ENCODE measurements at places on chromosomes 1 and 21. TPM values are rescaled to one million over a fixed set of nuclear protein-coding genes. Genes with fewer than 3 reads are reported as not detected.

CFHR5 gene
- total RNA-seq: not detected

HAO2 gene
- total RNA-seq: not detected

CD247 gene
- total RNA-seq: 169 TPM

DCST1 gene
- not detected for total RNA-seq

ECM1 gene
- total RNA-seq: 1.2 TPM

CR1L gene
- not detected for total RNA-seq

GRCh38 chr1:12618965-12619791 lies 1.2 kb upstream of the DHRS3 start:
- DNase-seq: peak; percentile 81

DNA sequence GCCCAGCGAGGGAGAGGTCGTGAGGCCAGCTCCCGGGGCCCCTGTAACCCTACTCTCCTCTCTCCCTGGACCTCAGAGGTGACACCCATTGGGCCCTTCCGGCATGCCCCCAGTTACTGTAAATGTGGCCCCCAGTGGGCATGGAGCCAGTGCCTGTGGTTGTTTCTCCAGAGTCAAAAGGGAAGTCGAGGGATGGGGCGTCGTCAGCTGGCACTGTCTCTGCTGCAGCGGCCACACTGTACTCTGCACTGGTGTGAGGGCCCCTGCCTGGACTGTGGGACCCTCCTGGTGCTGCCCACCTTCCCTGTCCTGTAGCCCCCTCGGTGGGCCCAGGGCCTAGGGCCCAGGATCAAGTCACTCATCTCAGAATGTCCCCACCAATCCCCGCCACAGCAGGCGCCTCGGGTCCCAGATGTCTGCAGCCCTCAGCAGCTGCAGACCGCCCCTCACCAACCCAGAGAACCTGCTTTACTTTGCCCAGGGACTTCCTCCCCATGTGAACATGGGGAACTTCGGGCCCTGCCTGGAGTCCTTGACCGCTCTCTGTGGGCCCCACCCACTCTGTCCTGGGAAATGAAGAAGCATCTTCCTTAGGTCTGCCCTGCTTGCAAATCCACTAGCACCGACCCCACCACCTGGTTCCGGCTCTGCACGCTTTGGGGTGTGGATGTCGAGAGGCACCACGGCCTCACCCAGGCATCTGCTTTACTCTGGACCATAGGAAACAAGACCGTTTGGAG lies 23.7 kb upstream of the TNFRSF1B start:
- DNase-seq: peak; percentile 54

- DNase-seq: no peak
Observed at GRCh38 chr1:81129366-81129765, 671.4 kb upstream of the ADGRL2 start.

DNA sequence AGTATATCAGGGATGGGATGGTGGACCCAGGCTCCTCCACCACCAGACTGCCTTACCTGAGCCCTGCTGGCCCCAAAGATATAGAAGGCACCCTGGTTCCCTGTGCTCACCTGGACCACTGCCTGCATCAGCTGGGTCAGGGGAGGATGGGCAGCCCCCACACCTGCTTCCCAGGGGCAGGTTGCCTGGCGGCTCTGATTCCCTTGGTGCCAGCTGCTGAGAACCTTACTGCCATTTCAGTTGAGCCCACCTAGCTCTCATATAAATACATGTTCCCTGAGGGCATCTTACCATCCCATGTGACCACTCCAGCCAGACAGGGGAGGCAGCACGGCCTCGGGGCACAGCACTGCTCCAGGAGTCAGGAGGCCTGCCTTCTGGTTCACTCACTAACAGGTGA lies 24.4 kb downstream of the PSEN2 start:
- no peak for DNase-seq

DNA sequence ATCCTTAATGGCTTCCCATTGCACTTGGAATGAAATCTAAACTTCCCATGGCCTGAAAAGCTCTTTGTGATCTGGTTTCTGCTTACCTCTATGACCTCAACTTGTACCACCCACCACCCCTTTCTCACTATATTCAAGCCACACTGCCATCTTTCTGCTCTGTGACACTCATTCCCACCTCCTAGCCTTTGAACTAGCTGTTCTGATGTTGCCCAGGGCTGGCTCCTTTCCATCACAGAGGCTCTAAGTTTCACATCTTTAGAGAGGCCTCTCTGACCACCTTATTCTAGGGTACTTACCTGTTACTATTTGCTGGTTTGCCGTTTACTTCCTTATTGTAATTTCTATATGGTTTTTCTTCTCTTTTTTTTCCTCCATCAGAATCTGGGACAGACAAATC lies 4.2 kb downstream of the MPZL1 start:
- no peak for DNase-seq

DNA sequence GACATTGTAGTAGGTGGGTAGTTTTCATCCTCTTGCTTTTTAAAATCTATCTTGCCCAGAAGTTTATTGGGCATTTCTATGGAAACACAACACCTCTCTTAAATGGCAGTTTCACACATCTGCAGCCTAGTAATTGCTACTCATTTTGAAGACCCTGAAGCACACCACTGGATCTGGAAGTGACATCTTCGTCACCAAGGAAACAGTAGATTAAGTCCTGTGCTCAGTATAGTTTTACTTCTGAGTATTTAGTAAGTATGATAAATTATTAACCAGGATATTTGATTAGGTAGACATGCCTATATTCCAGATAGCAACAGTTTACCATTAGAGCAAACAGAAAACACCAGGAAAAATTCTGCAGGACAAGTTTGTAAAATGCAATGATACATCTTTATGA lies 48.7 kb downstream of the UCK2 start:
- DNase-seq: no peak

DNA sequence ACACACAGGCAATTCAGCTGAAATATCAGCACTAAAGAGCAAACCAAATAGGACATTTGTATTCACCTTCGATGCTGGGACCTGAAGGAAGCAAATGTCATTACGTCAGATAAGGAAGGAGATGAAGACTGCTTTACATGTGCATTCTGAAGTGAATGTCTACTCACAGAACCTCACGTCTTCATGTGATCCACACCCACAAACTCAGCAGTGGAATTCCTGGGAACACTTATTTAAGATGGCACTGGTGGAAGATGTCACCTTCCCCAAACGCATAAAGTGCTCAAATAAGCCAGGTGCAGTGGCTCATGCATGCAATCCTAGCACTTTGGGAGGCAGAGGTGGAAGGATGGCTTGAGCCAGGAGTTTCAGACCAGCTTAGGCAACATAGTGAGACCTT lies 11.4 kb downstream of the PGBD5 start:
- DNase-seq: no peak

GRCh38 chr1:29991815-29992214 lies 731.6 kb downstream of the MATN1 start:
- no peak for DNase-seq

DNA sequence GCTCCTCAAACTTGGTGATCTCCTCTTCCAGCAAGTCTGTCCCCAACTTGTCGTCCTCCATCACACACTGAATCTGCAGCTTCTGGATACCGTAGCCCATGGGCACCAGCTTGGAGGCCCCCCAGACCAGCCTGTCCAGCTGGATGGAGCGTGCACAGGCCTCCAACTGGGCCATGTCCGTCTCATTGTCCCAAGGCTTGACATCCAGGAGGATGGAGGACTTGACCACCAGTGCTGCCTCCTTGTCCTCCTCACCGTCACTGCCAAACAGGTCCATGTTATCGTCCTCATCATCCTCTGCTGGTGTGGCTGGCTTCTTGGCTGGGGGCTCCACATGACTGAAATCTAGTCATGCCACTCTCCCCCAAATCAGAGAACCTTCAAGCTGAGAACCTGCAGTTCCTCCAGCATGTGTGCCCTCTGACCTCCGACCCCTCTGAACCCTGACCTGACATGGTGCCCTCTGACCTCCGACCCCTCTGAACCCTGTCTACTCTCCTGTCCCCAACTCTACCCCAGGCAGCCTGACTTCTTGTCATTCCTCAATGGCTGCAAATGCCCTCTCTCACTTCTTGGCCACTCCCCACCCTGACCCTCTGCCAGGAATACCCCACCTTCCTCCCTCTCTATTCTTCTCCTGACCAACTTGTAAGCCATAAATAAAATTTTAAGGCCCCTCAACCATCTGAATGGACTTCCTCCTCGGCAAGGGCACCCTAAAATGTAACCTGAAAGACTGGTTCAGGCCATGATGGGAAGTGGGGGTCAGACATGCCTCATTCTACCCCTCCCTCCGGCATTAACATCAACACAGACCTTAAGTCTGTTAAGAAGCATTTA lies 275.7 kb upstream of the C1orf174 start:
- DNase-seq: no peak

DNA sequence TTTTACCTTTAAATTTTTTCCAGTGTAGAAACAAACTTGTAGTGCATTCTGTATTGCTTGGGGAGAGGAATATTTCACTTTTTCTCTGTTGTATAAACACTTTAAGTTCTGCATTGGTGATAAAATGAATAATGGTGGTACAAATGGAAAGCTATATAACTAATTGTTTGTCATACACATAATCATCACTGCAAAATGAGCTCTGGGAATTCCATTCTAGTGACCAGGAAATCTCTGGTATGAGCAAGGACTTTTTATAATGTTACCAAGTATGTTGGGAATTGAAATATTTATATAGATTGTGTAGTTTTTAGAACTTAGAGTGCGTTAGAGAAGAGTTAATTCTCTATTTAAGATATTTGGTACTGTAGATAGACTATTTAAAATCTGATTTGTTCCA lies 5.0 kb upstream of the FMN2 start:
- DNase-seq: no peak

GRCh38 chr1:77876884-77877283 lies 11.5 kb upstream of the NEXN start:
- DNase-seq: no peak

GRCh38 chr1:115182012-115182715 lies 92.9 kb upstream of the TSPAN2 start:
- DNase-seq: no peak

DNA sequence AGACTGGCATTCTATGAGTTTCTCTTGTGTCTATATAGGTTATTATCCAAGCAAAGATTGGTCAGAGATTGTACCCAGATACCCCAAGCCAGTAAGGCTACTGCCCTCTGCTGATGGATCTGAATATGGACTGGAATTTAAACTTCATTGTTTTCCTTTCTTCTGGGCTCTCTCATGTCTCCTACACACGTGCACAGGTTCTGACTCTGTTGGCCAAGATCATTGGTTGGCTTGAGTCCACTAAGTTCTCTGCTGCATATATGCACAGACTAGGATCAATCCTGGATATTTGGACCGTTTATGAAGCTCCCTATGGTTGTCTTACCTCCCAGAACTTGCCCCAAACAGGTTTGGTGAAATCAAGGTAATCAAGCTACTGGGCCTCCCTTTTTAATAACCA lies 69.7 kb downstream of the CC2D1B start:
- DNase-seq: no peak

DNA sequence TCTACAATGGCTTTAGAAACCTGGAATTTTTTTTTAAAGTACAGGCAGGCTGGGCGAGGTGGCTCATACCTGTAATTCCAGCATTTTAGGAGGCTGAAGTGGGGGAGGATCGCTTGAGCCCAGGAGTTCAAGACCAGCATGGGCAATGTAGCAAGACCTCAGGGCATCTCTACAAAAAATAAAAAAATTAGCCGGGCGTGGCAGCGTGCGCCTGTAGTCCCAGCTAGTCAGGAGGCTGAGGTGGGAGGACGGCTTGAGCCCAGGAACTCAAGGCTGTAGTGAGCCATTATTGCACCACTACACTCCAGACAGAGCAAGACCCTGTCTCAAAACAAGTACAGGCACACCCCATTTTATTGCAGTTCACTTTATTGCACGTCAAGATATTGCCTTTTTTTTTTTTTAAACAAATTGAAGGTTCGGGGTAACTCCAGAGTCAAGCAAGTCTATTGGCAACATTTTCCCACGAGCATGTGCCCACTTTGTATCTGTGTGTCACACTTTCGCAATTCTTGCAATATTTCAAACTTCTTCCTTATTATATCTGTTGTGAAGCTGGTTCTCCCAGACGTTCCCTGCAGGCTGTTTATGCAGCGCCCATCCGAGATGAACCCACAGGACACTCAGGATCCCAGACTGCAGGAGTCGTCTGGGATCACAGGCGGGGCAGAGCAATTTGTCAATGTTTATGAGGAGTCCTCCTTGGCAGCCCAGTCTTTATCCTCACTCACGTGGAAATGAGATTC lies 4.7 kb downstream of the HES2 start:
- no peak for DNase-seq
